ENCODE measurements at places on chromosomes 6 and 20. TPM values are rescaled to one million over a fixed set of nuclear protein-coding genes. Genes with fewer than 3 reads are reported as not detected.

DNA sequence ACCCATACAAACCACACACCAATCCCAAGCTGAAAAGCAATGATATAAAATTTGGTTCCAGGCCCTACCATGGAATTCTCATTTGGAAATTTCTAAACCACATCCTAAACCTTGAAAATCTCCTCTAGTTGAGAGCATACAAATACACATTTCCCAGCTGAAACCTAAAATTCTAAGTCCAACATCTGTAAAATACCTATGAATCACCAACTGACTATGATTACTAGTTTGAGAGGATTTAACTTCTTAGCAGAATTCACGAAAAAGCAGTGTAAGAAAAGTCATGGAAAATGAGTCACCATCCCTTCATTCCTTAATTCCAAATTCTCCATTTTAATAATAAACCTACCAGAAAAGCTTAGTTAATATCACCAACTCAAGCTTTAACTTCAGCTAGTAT is 15.4 kb downstream of the RANBP9 start:
- DNase-seq, result no peak

GRCh38 chr6:117616391-117617209 is 14.3 kb upstream of the GOPC start:
- no peak for DNase-seq

RAB44 gene
- total RNA-seq, result under 0.01 TPM

DNA sequence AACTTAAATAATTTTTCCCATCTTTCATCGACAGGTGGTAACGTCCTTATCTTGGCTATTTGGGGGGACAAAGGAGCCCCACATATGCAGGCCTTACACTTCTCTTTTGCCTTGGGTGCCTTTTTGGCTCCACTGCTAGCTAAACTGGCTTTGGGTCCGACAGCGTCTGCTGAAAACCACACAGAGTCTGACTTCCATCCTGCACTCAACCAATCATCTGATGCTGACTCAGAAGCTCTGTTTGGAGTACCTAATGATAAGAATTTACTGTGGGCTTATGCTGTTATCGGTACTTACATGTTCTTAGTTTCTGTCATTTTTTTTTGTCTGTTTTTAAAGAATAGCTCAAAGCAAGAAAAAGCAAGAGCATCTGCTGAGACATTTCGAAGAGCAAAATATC is 178.5 kb downstream of the SLC16A10 start:
- DNase-seq, result peak; percentile 84

- no peak for DNase-seq
Observed at GRCh38 chr6:37491171-37491829, 8.4 kb downstream of the CCDC167 start.

GRCh38 chr6:128192972-128193371 is 292.1 kb upstream of the THEMIS start:
- DNase-seq, result no peak

TRAPPC3L gene
- total RNA-seq, result not detected

DNA sequence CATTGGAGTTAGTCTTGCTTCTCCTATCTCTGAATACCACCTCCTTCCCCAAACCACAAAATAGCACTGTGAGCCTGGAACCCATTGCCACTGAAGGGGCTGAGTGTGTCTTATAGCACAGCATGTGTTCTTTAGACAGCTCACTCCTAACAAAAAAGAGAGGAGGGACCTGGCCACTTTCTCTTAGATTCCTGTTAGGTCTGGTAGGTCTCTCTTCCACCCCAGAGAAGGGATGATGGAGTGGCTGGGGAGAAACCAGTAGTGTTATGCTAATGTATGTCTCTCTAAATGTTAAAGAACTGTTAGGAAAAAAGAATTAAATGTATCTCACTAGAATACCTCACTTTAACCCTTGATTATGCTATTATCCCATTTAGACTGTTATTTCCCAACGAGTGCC is 340.3 kb downstream of the EPHA7 start:
- DNase-seq, result no peak

DNA sequence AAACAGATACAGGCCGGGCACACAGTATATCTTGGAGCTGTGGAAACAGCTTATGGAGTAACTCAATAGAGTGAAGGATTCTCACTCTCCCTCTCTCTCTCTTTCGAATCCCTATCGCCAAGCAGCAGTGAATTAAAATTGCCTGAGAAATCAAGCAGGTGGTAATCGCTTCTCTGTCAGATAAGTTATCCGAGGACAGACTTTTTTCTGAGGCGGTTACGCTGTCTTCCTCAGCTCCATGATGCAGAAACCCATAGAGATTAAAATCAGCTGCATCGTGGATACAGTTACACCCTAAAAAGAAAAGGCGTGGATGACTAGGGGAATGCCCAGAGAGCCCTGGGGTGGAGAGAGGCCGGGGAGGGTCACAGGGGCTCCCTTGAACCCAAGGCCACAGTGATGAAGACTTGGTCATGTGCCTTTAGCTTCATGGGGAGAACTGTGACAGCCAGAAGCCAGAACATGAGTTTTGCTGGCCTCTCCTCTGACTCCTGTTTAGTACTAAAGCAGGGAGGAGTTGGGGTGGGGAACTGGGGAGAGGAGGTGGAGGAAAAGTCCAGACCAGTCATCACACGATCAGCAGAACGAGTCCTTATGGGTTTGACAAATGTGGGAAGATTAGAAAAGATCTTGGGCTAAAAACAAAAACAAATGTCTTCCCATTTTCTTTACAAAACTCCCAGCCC is 138.8 kb upstream of the JARID2 start:
- no peak for DNase-seq

OR2B2 gene
- not detected for total RNA-seq

GRCh38 chr6:116866281-116866871 is 10.7 kb upstream of the RFX6 start:
- DNase-seq, result no peak

DNA sequence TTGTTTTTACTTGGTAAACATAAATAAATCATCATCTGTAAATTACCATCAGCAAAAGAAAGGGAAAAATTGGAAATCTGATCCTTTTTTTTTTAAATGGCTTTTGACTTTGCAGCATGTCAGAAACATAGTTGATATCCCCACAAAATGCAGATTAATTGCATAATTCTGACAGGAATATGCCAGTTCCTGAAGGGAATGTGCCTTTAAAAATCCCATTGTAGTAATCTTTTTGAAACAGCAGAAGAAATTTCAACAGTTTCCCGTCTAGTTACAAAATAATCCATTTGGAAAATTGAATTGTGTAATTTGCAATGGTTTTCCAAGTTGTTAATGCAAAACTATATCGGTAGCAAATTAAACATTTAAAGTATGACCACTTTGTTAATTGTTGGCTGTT is 95.2 kb downstream of the DOK5 start:
- no peak for DNase-seq

CSNK2A1 gene
- 117 TPM for total RNA-seq

DNA sequence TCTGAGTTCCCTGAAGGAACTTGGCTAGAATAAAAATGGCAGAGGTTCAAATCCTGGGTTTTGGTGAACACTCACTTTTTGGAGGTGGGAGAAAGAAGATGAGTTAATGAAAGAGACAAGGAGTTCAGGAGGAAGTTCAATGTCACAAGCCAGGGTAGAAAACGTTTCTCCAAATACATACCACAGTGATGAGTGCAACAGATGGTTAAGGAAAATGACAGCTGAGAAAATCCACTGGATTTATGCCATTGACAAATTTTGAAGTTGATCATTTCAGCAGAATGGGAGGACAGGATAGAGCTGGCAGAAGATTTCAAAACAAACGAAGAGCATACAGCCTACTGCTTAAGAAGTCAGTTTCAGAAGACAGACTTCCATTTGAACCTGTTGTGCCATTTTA is 122.7 kb downstream of the GFRAL start:
- peak; percentile 3 for DNase-seq

DNA sequence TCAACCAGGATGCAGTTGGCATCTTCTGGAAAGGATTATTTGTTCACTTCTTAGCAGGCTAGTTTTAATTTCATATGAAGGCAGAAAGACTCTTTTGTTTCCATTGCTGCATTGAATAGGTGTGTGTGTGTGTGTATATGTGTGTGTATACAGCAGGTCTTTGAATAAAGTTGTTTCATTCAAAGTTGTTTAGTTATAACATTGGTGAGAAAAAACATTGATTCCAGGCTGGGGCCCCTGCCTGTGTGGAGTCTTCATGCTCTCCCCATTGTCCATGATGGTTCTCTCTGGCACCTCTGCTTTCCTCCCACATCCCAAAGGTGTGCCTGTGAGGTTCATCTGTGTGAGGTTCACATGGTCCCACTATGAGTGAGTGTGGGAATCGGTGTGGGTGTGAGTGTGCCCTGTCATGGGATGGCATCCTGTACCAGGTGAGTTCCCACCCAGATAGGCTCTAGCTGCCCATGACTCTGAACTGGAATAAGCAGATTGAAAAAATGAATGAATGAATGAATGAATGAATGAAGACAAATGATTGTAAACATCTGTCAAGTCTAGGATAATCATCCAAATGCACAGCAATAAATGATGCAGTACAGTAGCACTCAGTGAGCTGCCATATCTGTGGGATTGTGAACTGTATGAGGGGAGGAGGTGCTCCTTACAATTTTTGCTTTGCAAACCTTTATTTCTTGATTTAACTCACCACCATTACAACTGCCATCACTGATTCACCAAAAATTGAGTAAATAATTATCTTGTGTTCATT is 156.0 kb downstream of the ADGRG6 start:
- no peak for DNase-seq

DNA sequence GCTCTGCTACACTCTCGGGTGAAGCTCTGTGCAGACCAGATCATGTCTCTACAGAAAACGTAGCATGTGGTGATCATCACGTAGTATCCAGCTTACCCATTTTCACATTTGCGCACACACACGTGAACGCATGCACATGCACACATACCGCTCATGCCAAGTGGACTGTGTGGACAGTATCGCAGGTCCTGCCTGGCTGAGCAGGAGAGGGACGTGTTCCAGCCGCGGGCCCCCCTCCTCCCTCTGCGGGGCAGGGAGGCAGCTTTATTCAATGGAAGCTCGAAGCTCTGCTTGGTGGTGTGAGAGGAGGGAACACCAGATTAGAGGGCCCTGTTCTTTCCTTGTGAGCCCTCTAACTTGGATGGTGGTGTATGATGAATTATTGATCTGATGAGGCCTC is 51.1 kb downstream of the CDH26 start:
- DNase-seq, result no peak

Data from fibroblast of villous mesenchyme (primary cell).